ENCODE measurements at places on chromosomes 3 and 15. TPM values are rescaled to one million over a fixed set of nuclear protein-coding genes. Genes with fewer than 3 reads are reported as not detected.

IL12A gene
- 0.18 TPM for total RNA-seq

LARP6 gene
- total RNA-seq, result not detected

GOLGA6A gene
- total RNA-seq, result not detected

ZBED2 gene
- total RNA-seq, result 2.3 TPM

POC1A gene
- total RNA-seq, result 19.1 TPM

COL6A6 gene
- total RNA-seq, result not detected

GRAMD1C gene
- total RNA-seq, result 0.81 TPM

MORC1 gene
- total RNA-seq, result not detected

SLC6A20 gene
- total RNA-seq, result not detected

GRAMD2A gene
- not detected for total RNA-seq

ELP6 gene
- total RNA-seq, result 40.5 TPM

TUSC7 gene
- not detected for total RNA-seq

TRIM42 gene
- total RNA-seq, result not detected

AMIGO3 gene
- total RNA-seq, result not detected

GOLGA6L4 gene
- 0.75 TPM for total RNA-seq

LIPH gene
- total RNA-seq, result not detected

MKRN2 gene
- total RNA-seq, result 23.1 TPM

NLGN1 gene
- total RNA-seq, result not detected

ZNF80 gene
- total RNA-seq, result 0.15 TPM

CYP19A1 gene
- total RNA-seq, result not detected

CXCR6 gene
- 1.7 TPM for total RNA-seq

CLDN1 gene
- not detected for total RNA-seq

SYNPR gene
- not detected for total RNA-seq

DNASE1L3 gene
- total RNA-seq, result not detected

ZIC1 gene
- not detected for total RNA-seq
